ENCODE measurements at places on chromosomes 6 and 20.

- DNase-seq: no peak
Measured at GRCh38 chr20:53679597-53680309, 86.1 kb upstream of the ZNF217 start.

- no peak for DNase-seq
Measured at GRCh38 chr6:159577564-159577963, 115.5 kb downstream of the SOD2 start.

DNA sequence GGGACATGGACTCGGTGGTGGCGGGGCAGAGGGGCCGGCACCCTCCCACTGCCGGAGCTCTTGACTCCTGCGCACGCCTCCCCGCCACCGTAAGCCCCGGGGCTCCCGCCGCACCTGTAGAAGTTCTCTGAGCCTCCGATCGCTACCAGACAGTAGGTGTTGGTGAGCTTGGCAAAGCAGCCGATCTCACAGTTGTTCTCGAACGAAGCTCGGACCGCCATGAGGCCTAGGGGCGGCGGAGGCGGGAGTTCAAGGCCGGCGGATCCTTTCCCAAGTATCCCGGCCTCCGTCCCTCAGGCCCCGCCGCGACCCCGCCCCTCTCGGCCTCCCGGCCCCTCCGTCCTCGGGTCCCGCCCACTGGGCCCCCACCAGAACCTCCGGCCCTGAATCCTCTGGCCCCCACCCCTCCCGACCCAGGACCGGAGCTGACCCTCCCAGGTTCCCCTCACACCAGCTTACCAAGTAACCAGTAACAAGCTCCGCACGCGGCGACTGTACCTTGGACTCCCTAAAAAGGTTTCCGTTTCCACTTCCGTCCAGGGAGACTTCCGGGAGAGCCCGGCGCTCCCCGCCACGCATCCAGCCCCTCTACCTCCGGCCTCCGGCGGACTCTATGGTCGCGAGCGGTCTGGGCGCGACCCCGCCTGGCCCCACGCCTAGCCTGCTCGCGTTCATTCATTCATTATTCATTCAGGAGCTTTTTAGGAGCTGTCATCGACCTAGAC lies at the start of gene EIF6:
EIF6 (minus strand) TSS at position 506 of the 725 bp plus-strand sequence; CDS start at position 221, 285 bp downstream.
- DNase-seq: peak; percentile 53

DNA sequence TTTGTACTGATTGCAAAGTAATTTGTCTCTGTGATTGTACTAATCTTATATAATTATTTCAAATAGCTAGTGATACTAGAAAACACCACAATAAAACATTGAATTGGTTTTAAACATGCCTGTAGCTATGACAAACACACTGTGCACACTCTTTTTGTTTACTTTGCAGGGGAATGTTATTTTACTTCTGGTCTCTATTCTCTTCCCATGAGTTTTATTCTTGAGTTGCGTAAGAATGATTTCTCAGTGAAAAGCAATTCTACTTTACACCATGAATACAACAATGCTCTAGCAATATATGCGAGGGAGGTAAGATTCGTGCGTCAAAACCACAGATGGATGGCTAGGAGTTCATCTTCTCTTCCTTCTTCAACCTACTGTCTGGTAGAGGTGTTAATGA lies 68.4 kb upstream of the PHACTR1 start:
- no peak for DNase-seq

DNA sequence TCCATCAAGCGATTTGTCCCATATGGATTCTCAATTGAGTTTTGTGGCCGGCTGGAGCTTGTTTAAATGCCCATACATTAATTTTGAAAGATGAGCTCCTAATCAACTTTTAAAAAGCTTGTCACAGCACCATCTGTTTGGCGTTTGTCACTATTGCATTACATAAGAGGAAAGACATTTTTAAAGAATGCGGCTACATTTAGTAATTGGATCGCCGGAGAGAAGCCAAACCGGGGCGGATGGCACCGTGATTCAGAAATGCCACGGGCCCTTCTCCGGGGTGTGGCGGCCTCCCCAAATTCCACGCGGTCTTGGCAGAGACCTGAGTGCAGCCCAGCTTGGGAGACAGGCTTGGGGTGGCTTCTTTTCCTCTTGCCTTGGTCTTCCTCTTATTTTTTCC lies 67.7 kb upstream of the ZNFX1 start:
- DNase-seq: no peak

DNA sequence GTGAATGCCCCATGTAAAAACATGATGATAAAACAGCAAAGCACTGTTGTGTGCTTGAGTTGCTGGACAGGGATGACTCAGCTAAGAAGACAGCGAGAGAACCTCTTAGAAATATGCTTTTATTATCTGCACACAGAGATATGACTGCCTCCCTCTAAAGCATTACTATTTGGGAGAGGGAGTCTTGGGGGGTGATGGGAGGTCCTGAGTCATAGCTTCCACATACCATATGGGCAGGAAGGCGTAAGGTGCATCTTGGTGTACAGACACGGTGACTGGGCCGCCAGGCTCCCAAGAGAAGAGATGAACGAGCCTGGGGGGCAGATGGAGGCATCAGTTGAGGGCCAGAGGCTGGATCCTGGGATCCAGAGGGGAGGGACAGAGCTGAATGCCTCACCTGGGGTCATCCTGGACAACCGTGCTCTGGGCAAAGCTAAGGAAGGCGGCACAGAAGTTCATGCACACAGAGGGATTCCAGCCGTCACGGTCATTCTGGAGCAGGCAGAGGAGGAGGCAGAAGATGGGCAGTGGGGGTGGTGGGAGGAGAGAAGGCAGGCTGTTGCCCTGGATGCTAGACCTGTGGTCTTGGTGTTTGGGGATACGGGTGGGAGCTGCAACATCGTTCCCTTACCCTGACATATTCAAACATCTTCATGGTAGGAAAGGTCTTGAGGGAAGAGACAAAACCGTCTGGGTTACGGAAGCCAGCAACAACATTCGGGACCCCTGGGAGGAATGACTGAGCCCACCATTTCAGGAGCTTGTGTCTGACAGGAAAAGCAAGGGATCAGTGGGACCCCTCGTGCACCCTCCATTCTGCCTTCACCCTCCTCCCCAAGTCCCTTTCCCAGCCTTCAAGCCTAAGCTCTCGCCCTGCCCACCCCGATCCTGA lies 2.0 kb downstream of the DXO start:
- no peak for DNase-seq

DNA sequence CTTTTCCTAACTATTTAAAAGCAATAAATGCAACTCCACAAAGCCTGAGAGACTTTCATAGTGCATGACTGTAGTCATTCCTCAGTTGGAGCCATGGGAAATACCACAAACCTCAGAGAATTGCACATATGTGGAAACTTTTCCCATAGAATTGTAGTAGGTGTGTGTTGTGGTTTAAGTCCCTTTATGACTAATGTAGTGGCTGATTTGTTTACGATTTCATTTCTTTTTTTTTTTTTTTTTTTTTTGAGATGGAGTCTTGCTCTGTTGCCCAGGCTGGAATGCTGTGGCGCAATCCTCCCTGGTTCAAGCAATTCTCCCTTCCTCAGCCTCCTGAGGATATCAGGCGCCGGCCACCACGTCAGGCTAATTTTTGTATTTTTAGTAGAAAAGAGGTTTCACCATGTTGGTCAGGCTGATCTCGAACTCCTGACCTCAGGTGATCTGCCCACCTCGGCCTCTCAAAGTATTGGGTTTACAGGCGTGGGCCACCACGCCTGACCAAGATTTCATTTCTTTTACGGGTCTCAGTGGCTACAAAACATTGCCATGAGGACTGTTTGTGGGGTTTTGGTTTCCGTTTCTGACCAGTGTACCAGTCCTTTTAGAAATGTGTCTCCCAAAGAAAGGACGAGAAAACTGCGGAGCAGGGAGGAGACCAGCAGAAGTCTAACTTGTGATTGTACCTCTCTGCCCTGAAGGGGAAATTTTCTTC lies 212.1 kb upstream of the MARCKS start:
- DNase-seq: no peak

DNA sequence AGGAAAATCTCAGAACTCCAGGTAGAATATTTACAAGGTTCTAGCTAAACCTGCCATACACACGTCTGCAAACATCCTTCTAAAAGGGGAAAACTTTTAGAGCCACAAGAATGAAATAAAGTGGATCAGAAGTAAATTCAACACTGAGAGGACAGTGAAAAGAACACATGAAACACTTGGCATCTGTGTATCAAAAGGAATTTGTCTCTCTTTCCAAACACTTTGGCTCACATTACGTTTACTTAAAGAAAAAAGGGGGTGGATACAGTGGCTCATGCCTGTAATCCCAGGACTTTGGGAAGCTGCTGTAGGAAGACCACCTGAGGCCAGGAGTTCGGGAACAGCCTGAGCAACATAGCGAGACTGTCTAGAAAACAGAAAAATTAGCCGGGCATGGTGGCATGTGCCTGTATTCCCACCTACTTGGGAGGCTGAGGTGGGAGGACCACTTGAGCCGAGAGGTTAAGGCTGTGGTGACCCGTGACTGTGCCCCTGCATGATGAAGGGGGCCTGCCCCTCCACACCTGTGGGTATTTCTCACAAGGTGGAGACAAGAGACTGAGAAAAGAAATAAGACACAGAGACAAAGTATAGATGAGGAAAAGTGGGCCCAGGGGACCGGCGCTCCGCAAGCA lies 35.4 kb downstream of the NINL start:
- DNase-seq: no peak

DNA sequence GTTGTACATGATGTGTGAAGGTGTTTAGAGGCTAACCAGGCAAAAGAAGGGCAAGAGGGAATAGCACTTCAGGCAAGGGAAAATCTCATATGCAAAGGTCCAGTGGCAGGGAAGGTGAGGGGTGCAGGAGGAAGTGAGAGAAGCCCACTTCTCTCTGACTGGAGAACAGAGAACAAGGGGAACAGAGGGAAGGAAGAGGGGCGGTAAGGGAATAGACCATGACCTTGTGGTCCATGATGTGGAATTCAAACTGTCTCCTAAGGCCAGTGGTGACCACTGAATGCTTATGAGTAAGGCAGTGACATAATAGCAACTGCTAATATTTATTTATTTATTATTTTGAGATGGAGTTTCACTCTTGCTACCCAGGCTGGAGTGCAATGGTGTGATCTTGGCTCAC lies 20.6 kb upstream of the SLC9A8 start:
- no peak for DNase-seq

All from T-cell (primary cell).